Cardiac muscle cell (in vitro differentiated cells and primary cell): ENCODE measurements at places on chromosomes 7 and 10. TPM values are rescaled to one million over a fixed set of nuclear protein-coding genes. Genes with fewer than 3 reads are reported as not detected.

Gene HOXA6
- not detected in 2 replicates for polyA plus RNA-seq

Gene ERV3-1
- polyA plus RNA-seq, result 23.2 and 29.2 TPM in 2 replicates

Gene GOLGA7B
- polyA plus RNA-seq, result 0.19 and 2.8 TPM in 2 replicates

Gene GHRHR
- polyA plus RNA-seq, result not detected in 2 replicates

Gene GRID2IP
- polyA plus RNA-seq, result 0.06 and 0.11 TPM in 2 replicates

Gene DNAJC30
- polyA plus RNA-seq, result 23.4 and 24.3 TPM in 2 replicates

Gene TMEM139
- 2.0 and 3.0 TPM in 2 replicates for polyA plus RNA-seq

Gene LIPN
- polyA plus RNA-seq, result not detected in 2 replicates

Gene XRCC2
- 4.1 and 4.4 TPM in 2 replicates for polyA plus RNA-seq

Gene SPDYE6
- polyA plus RNA-seq, result 2.2 and 2.4 TPM in 2 replicates

Gene TAS2R41
- polyA plus RNA-seq, result not detected in 2 replicates

Gene CNTNAP2
- polyA plus RNA-seq, result 4.3 and 5.1 TPM in 2 replicates

Gene VSTM2A
- 0.28 TPM in 1 of 2 replicates, not detected in the other for polyA plus RNA-seq

Gene MMRN2
- polyA plus RNA-seq, result 7.3 and 7.4 TPM in 2 replicates

Gene ANKRD1
- 9.4 and 12.6 TPM in 2 replicates for polyA plus RNA-seq

Gene PRSS2
- polyA plus RNA-seq, result not detected in 2 replicates

Gene CFAP69
- polyA plus RNA-seq, result 2.5 and 3.9 TPM in 2 replicates

Gene HSPA12A
- polyA plus RNA-seq, result 7.2 and 8.3 TPM in 2 replicates

Gene INSYN2A
- polyA plus RNA-seq, result 0.41 and 0.60 TPM in 2 replicates

Gene CYP17A1
- not detected in 2 replicates for polyA plus RNA-seq

Gene FAM25G
- not detected in 2 replicates for polyA plus RNA-seq

Gene PLAU
- 4.0 and 4.1 TPM in 2 replicates for polyA plus RNA-seq

Gene TFEC
- polyA plus RNA-seq, result not detected in 2 replicates

Gene TMEM273
- polyA plus RNA-seq, result not detected in 2 replicates

Gene KLF14
- not detected in 2 replicates for polyA plus RNA-seq

Gene MOGAT3
- polyA plus RNA-seq, result not detected in 2 replicates

Gene NEUROG3
- polyA plus RNA-seq, result not detected in 2 replicates

Gene WDFY4
- polyA plus RNA-seq, result 0.72 TPM in 1 of 2 replicates, not detected in the other

Gene TRIM50
- not detected in 2 replicates for polyA plus RNA-seq

Gene GPR85
- polyA plus RNA-seq, result not detected in 2 replicates

Gene BTBD16
- 0.16 TPM in 1 of 2 replicates, not detected in the other for polyA plus RNA-seq

Gene SNX10
- 9.3 and 11.6 TPM in 2 replicates for polyA plus RNA-seq

Gene C10orf105
- 0.85 TPM in 1 of 2 replicates, not detected in the other for polyA plus RNA-seq

Gene ACBD7
- 1.2 and 2.1 TPM in 2 replicates for polyA plus RNA-seq

Gene UNC5B
- 73.3 and 98.3 TPM in 2 replicates for polyA plus RNA-seq

Gene GPR26
- polyA plus RNA-seq, result not detected in 2 replicates
